Activated effector memory CD4-positive, alpha-beta T cell treated with anti-CD3 and anti-CD28 coated beads, Interleukin-2, amount 50 U/mL, for 16 hours (primary cell): ENCODE measurements at places on chromosomes 3 and 15.

DNA sequence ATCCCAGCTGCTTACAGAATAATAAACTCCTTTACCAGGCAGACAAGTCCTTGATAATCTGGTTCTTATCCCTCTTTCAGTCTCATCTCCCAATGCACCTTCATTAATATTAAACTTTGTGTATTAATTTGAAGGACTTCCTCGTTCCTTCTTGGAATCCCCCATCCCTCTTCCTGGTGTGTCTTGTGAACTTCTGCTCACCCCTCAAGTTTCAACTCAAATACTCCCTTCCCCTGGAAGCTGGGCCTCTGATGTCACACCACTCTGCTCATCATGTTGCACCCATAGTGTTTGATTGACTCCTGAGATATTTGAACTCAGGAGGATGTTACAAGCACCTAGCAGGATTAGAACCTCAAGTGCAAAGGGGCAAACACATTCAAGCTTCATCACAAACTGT, 3.3 kb upstream of the STT3B start:
- no peak for DNase-seq

GRCh38 chr3:171258316-171258715, 201.9 kb downstream of the TNIK start:
- DNase-seq = no peak

DNA sequence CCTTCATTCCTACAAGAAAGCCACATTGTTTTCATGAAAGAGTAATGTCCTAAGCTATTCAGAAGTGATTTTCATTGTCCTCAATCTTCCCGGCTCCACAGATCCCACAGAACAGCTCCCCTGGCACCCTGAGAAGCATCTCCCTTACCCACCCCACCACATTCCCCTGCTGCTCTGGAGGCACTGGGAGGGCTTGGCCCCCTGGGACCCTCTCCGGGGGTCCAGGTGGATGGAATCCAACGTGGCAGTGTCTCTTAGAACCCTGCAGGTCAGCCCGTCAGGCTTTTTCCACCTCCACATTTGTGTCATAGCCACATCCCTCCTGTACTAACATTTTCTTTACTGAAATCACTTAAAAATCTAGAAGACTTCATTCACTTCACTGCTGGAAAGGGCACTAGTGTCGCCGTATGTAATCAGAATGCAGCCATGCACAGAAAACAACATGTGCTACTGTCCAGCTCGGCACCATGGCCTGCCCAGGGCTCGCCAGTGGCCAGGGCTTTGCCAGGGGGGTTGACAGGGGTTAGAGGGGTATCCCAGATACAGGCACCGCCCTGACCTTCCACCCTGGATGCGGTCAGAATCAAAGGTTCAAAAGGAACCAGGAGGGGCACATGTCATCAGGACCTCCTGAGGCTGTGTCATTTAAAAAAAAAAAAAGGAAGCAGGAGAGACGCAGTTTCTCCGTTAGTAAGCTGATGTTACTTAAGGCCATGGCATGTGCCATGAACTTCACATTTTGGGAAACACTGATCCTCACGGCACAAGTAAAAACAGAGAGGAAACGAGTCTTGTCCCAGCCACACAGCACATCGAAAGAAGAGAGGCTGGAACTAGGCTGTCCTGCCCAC, 106.3 kb downstream of the LSM3 start:
- no peak for DNase-seq

DNA sequence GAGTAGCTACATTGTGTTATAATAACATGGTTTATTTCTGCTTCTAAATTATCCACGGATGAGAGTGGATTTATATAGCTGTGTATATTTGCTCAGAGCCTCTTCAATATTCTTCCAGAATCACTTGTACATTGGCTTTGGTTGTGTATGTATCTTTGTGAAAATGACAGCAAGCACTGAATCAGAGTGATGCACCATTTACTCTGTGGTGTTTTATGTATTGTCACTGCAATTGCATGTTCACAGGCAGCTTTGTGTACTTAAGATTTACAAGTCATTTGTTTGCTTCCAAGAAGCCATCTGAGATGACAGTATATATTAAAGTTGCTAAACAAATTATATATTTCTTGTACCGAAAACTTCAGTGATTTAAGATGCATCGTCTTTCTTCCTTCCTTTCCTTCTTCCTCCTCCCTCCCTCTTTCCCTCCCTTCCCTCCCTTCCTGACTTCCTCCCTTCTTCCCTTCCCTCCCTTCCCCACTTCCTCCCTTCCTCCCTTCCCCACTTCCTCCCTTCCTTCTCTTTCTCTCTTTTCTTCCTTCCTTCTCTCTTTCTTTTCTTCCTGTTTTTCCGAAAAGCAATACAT, 362.3 kb upstream of the GOLIM4 start:
- DNase-seq = no peak

DNA sequence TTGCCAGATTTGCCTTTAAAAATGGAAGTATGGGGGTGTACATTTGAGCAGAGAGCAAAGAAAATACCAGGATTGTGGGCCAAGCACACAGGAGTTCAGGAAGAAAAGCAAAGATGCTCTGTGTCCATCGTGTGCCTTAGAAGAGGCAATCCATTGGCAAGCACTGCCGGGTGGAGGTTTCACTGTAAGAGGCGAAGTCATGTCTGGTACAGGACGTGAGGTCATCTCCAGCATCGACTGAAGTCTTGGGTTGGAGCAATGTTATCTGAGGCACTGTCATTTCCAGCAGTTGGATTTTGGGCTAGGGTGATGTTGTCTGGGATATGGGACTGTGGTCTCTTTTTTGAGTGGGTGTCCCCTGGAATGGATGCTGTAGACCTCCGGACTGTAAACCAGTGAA, 4.8 kb upstream of the RGMA start:
- DNase-seq = no peak

GRCh38 chr3:55446850-55447249, 40.3 kb downstream of the WNT5A start:
- DNase-seq = no peak

DNA sequence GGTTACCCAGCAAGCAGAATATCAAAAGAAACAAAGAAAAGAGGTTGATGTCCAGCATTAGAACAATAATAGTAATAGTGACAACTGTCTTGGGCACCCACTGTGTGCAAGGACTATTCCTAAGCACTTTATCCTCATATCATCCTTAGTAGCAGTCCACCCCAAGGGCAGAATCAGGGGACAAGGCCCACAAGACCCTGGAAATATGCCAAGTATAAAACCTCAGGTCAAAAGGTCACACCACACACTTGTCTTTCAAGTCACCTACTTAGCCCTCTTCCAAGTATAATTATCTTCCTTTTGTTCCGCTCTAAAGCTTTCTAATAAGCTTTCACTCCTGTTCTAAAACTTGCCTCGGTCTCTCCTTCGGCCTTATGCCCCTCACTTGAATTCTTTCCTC, 124.0 kb upstream of the STT3B start:
- no peak for DNase-seq

DNA sequence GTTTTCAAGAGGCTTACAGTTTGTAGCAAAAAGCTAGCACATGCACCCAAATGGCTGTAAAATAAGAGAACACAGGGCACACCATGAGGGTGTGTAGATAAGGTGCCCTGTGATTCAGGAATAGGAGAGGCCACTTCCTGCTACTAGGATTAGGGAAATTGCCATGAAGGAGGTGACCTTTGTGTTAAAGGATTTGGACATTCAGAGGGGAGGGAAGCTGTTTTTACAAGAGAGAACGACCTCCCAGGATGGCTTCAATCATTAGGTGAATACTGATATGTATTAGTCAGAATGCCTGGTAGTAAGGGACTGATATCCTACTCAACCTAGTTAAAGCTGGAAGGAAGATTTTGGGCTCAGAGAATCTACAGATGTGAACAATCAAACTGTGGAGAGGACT, 35.7 kb upstream of the ABHD17C start:
- DNase-seq = no peak

- DNase-seq = no peak
These were observed 115.6 kb upstream of the SOX2 start for GRCh38 chr3:181596126-181596525.

GRCh38 chr15:96035091-96035490, 295.4 kb upstream of the NR2F2 start:
- no peak for DNase-seq

GRCh38 chr15:77144492-77145070, 73.7 kb upstream of the TSPAN3 start:
- DNase-seq = no peak

DNA sequence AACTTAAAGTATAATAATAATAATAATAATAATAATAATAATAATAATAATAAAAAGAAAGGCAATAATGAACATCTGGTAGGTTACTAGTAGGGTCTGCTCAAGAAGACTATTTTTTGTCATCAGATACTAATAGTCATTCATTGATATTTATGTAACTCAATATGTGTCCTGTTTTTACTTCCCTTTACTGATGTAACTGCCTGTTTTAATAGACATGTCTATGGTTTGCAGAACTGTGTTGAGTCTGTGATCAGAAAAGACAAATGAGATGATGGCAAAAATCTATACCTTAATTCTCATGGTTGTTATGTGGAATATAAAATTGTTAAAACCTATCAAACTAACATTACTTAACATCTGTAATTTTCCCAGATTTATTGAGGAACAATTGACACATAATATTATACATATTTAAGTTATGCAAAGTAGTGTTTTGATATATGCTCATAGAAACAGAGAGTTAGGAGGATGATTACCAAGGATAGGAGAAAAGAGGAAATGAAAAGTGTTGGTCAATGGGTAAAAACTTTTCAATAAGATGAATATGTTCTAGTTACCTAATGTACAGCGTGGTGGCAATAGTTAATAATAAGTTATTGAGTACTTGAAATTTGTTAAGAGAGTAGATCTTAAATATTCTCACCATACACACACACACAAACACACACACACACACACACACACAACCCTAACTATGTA, 699.4 kb downstream of the ZPLD1 start:
- DNase-seq = no peak

DNA sequence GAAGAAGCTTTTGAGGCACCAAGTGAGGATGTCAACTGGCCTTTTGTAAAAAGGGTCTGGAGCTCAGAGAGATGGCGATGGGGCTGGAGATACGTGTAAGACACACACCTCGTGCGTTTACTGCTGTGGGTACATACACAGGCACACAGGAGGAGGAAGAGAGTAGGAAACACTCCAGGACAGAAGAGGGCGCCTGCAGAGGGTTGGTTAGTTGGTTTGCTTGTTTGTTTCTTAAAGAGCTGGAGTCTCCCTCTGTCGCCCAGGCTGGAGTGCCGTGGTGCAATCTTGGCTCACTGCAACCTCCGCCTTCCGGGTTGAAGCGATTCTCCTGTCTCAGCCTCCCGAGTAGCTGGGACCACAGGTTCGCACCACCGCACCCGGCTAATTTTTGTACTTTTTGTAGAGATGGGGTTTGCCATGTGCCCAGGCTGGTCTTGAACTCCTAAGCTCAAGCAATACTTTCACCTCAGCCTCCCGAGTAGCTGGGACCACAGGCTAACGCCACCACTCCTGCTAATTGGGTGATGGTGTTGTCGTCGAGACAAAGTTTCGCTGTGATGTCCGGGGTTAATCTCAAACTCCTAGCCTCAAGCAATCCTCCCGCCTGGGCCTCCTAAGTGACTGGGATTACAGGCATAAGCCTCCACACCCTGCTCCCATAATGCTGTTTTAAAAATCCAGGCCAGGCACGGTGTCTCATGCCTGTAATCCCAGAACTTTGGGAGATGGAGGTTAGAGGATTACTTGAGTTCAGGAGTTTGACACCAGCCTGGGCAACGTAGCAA, 1.3 kb upstream of the PRR20G start:
- DNase-seq = no peak

DNA sequence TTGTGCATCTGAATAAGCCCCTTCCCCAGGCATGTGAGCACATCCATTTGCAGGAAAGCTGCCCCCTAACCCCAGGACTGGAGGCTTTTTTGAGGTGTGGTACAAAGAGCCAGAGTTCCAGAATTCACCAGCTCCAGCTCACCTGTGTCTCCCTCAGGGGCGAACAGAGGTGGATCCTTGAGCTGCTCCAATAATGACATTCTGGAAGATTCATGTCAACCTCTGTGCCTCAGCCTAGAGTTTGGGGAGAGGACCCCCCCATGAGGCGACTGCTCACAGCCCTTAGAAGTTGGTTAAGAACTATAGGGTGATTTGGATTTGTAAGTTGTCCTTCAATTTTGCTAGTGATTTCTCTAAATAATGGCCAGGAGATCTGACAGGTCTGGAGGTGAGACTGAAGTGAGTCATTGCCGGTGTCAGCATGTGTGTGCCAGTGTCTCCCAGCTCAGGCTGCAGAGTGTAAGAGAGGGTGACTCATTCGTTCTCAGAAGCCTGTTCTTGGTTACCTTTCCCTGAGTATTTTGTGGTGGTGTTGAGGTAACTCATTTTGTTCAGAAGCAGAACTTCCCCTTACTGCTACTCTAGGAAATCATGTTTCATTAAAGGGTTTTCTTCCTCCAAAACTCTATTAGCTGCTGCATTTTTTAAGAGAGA, 136.9 kb upstream of the TOPAZ1 start:
- DNase-seq = peak; percentile 66

DNA sequence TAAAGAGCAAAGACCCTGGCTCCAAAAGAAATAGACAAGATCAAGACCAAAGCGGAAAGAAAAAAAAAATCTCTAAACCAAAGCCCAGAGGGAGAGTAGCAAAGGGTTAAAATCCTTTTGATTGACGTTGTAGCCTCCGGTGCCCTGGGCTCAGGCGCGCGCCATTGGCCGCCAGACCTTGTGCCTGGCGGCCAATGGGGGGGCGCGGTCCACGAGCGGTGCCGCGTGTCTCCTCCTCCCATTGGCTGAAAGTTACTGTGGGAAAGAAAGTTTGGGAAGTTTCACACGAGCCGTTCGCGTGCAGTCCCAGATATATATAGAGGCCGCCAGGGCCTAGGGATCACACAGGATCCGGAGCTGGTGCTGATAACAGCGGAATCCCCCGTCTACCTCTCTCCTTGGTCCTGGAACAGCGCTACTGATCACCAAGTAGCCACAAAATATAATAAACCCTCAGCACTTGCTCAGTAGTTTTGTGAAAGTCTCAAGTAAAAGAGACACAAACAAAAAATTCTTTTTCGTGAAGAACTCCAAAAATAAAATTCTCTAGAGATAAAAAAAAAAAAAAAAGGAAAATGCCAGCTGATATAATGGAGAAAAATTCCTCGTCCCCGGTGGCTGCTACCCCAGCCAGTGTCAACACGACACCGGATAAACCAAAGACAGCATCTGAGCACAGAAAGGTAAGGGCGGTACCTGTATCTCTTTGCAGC, at the start of gene HES1:
TSS of gene HES1 (plus strand) at position 343 of the 713 bp plus-strand sequence. CDS start at position 576, 233 bp downstream.
- peak; percentile 76 for DNase-seq

DNA sequence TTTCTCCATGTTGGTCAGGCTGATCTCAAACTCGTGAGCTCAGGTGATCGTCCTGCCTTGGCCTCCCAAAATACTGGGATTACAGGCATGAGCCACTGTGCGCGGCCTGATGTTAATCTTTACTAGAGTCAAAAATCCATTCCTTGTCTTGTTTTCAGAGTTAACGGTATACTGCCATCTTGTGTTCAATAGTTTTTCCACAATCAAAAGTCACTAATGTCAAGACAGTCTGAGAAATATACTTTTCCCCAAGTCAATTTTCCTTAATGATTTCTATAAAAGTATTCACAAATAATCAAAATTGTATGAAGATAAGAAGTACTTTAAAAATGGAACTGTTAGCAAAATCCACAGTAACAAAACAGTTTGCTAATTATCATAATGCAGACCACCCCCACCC, 8.5 kb downstream of the CRBN start:
- DNase-seq = no peak

GRCh38 chr3:195086885-195087284, 184.1 kb downstream of the XXYLT1 start:
- DNase-seq = no peak
